ENCODE measurements at places on chromosomes 3 and 15.

- no peak for DNase-seq
Measured at GRCh38 chr3:59153648-59154047, 103.8 kb upstream of the CFAP20DC start.

- no peak for DNase-seq
Measured at GRCh38 chr3:170602556-170602955, 16.7 kb upstream of the SLC7A14 start.

- peak; percentile 98 for DNase-seq
Measured at GRCh38 chr15:100696452-100696851, 94.1 kb downstream of the ASB7 start.

GRCh38 chr15:77634266-77634962 is 1.7 kb upstream of the LINGO1 start:
- peak; percentile 59 for DNase-seq

GRCh38 chr3:42183991-42184632 is 81.9 kb downstream of the CCK start:
- no peak for DNase-seq

GRCh38 chr3:62622553-62623174 is 249.3 kb upstream of the FEZF2 start:
- peak; percentile 27 for DNase-seq

DNA sequence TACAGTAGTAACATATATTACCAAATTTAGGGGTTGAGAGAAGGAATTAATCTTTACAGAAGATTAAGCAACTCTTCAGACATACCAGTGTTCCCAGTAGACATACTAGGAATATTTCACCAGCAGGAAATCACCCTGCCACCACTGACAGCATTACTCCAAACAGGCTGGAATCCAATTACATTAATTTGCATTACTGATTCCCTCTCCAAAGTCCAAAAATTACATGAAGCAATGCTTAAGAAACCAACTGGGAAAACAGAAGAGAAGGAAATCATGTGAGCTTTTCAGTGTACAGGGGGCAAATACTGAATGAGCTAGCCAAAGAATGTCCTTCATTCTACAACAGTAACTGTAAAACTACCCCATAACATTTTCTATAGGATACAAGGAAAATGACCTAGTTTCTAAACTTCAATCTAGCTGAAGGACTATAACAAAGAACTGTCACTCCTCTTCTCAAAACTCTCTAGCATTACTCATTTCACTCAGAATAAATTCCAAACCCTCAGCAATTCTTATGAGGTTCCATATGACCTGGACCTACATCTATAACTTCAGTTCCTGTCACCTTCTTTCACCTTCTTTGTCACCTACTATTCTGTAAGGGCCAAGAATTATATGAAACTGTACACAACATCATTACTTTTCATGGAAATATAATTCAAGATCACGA is 72.7 kb downstream of the INO80 start:
- DNase-seq = no peak

GRCh38 chr3:117442566-117442965 is 733.0 kb downstream of the TUSC7 start:
- no peak for DNase-seq

GRCh38 chr3:119628816-119629445 is 31.2 kb downstream of the PLA1A start:
- DNase-seq = no peak

- DNase-seq = no peak
Measured at GRCh38 chr3:194565597-194566190, 67.5 kb downstream of the TMEM44 start.

DNA sequence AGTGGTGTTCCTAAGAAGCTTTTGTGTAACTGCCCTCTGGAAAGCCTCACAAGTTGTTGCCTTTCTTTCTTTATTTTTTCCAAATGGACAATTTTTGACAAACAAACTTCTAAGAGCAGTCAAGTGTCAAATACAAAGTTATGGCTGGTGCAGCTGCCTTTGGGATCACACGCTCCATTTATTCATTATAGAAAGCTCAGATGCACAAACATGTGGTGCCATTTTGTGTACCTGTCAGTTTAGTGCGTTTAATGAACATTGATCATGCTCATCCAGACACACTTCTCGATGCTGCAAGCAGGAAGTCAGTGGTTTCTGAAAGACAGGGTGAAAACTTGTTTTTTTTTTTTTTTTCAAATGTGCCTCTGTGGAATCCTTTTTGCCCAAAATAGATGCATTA is 324.5 kb downstream of the CNTN4 start:
- no peak for DNase-seq

DNA sequence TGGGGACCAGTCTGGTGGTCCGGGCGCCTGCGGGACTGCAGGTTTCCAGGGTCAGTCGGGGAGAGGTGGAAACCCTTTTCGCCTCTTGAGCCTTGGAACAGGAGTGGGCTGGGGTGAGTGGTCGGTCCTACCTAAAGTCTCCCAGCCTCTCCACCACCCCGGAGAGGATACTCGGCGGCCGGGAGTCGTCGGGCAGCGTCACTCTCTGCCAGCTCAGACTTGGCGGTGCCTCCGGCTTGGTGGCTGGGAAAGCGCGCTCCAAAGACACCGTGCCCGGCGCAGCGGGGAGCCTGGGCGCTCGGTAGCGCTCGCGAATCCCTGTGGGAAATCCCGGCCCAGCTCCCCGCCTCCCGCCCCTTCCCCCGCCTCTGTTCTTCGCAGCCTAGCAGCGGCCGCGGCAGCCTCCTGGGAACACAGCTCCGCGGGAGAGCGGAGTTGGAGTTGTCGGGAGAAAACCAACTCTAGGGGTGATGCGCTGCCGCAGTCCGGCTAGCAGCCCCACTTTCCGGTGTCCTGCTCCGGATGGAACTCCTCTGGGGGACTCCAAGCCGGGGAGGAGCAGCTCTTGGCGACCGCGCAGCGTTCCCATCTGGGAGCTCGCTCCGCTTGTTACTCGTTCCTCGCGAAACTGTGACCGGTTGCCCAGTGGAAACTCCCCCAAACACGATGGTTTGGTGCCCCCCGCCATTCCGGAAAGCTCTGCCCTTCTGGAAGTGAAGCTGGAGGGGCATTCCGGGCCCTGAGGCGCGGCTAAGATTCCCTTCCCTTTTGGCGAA is 1.4 kb downstream of the EPHB1 start:
- no peak for DNase-seq

- peak; percentile 52 for DNase-seq
Measured at GRCh38 chr15:94239474-94239873, 8.1 kb downstream of the MCTP2 start.

DNA sequence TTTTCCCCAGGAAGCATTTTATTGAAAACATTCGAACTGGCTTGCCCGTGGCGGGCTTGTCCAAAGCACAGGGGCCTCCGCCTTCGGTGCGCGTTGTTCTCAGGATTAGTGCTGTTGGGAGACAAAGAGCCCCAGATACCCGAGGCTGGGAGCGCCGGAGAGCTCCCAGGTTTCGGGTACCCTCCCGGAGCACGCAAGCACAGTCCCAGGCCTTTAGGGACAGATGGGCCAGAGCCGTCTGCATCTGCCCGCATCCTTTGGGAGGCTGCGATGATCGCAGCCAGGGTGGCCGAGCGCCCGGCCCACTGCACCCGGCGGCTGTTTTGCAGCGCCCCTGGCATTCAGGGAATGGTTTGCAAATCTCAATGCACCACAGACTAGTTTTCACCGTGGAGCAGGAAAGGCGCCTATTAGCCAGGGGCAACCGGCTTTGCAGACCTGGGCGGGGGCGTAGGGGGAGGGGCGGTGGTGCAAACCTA is 5.0 kb upstream of the FEZF2 start:
- no peak for DNase-seq

- peak; percentile 78 for DNase-seq
Measured at GRCh38 chr15:67884514-67885174, 44.8 kb upstream of the RNU6-1 start.

- DNase-seq = no peak
Measured at GRCh38 chr15:78768096-78768495, 43.2 kb downstream of the ADAMTS7 start.

DNA sequence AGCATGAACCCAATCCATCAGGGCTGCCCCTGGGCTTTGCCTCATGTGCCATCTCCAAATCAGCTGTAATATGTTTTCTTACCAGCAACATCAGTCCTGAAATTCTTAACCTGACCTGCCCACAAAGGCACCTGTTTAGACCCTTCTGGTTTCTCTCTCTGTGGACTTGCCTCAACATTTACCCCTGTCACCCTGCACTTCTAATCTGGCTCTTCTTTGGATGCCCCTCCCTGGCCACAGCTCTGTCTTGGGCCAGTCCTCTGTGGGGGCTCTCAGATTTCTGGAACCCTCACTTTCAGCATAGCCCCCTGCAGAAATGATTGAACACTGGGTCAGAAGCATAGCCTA is 168.7 kb upstream of the STAC start:
- no peak for DNase-seq
